ENCODE measurements at places on chromosomes 12 and 14.

DNA sequence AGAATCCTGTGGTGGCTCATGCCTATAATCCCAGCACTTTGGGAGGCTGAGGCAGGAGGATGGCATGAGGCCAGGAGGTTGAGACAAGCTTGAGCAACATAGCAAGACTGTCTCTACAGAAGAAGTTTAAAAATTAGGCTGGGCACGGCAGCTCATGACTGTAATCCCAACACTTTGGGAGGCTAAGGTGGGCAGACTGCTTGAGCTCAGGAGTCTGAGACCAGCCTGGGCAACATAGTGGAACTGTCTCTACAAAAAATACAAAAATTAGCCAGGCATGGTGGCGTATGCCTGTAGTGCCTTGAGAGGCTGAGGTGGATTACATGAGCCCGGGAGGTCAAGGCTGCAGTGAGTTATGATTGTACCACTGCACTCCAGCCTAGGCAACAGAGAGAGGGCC lies 998 bp upstream of the CYP27B1 start:
- DNase-seq, result no peak

DNA sequence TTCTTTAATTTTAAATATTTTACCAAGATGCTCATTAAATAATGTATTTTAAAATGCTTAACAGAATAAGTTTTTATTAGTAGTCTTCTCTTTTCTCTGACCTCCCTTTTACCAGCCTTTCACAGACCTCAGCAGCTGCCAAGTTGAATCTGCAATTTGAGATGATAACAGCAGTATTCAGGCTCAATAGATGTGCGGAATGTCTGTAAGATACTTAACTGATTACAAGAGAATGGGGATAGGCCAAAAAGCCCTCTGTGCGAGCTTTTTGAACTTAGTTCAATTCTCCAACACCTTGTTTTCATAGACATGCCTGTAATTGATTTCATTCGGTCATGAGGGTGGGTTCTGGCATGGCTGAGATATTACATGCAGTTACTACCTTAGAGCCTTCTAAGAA lies 277.2 kb downstream of the TMTC2 start:
- DNase-seq, result no peak

DNA sequence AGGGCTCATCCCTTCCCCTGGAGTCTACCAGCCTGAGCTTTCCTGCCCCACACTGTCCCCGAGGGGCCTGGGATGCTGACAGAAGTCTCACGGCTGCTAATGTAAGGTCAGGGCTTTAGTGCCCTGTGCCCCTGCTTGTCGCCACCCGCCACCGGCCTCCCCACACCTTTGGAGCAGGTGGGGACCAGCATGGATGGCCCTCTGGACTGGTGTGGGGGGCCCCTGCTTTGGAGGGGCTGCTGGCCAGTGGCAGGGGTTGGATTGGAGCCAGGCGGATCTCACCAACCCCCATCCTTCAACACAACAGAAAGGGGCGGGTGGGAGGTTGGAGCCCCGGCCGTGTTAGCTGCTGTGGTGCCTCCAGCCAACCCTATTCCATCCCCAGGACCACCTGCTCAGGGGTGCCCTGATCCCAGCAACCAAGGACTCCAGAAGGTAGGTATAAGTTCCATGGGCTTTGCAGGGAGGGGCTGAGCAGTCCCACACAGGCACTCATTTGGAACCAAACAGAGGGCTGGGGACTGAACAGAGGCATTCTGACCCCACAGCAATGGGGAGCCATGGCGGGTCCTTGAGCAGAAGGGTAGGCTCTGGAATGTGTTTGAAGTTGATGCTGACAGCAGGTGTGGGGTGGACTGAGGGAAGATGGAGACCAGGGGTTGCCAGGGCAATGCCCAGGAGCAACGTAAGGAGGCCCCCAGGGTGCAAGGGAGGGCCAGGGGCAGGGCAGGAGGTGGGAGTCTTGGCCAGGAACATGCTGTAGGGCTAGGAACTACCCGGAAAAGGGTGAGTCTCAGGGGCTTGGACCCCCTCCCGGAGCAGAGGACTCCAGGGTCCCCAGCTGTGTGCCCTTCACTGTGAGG lies 145.1 kb upstream of the C14orf180 start:
- DNase-seq, result no peak

- no peak for DNase-seq
These were observed 36.3 kb upstream of the RCOR1 start for GRCh38 chr14:102556098-102556677.

- no peak for DNase-seq
These were observed 8.1 kb upstream of the TEX22 start for GRCh38 chr14:105389976-105390848.

DNA sequence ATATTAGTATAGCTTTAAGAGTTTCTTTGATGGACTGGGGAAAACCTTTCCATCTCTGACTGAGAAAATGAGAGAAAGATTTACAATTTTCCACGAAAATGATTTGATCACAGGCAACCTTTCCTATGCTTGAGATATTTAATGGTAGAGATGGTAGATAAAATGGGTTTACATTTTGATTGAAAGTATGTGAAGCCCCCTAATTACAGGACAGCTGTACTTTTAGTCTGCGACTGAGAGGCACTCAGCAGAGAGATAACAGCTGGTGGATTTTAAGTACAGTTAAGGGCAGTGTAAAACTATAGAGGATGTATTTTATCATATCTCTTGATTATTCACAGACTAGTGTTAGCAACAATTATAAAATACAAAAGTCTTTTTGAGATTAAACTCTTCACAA lies 40.7 kb downstream of the C12orf50 start:
- no peak for DNase-seq

GRCh38 chr14:35189422-35189821 lies 67.1 kb downstream of the PRORP start:
- no peak for DNase-seq

DNA sequence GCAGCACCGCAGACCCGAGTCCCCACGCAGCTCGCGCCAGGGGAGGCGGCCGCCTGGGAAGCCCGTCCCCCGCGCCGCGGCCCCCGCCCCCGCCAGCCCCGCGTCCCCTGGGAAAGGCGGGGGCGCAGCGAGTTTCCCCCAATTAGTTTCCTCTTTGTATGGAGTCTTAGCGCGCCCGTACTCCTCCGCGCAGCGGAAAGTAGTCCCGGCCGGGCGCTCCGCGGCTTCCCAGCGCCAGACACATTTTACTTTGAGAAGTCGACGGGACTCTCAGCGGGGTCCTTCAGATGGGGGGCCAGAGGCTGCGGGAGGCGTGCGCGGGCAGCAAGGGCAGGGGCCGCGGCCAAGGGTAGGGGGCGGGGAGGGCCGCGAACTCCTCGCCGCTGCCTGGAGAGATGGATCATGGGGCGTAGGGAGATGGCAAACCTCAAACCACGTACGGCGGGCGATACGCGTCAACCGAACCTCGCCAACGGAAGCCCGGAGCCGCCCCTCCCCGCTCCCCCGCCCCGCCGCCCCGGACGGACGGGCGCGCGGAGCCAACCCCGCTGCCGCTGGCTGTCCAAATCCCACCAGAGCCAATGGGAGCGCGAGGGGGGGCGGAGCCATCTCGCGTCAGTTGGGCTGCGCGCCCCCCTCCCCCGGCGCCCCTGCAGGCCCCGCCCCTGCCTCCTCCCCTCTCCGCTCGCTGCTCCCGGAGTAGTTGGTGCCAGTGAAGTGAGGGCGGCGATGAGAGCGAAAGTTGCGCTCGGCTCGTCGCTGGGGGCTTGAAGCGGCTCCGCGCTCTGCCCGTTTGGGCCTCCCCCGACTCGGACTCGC lies at the start of gene RCOR1:
TSS of gene RCOR1 (plus strand) at position 706 of the 819 bp plus-strand sequence. CDS start 238 bp downstream, outside the sequence.
- peak; percentile 98 for DNase-seq

GRCh38 chr12:46134205-46134811 lies 134.5 kb downstream of the SLC38A1 start:
- no peak for DNase-seq

- DNase-seq, result no peak
These were observed 185.3 kb upstream of the CCDC196 start for GRCh38 chr14:66300886-66301285.

GRCh38 chr12:674272-674781 lies 11.1 kb upstream of the NINJ2 start:
- peak; percentile 25 for DNase-seq

- no peak for DNase-seq
These were observed 19.0 kb downstream of the DIP2B start for GRCh38 chr12:50523772-50524171.

DNA sequence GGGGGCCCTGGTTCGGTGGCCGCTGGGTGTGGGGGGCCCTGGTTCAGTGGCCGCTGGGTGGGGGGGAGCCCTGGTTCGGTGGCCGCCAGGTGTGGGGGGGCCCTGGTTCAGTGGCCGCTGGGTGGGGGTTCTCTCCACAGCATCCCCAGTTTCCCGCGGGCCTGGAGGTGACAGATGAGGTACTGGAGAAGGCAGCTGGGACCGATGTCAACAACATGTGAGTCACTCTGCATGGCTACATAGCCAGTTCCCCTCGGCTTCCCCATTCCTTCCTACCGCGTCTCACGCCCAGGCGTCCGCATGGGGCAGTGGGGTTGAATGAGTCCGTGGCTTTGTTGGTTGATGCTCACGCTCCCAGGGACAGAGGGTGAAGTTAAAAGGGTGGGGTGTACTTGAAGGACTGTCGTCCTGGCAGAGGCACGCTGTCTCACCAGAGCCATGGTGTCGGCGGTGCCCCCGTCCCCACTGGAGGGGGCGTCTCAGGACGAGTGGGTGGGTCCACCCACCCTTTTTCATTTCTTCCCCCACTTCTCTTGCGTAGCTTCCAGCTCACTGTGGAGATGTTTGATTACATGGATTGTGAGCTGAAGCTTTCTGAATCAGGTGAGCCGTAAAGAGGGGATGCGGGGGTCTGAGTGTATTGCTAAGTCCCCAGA lies 15.6 kb downstream of the HIP1R start:
- DNase-seq, result no peak

DNA sequence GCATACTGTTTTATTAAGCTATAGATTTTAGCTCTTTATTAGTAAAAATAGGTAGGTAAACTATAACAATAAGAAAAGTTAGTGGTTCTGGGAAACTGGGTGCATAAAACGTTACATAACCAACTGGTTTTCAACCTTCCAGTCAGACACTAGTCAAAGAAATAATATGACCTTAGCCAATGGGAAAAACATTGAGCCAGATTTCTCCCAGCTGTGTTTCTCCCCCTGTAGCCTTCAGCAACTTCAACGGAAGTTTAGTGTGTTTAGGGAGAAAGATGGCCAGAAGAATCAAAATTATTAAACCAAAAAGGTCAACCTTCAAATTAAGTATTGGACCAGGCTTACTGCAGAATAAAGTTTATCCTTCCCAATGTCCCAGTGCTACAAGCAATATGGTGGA lies 283.5 kb upstream of the DIO2 start:
- no peak for DNase-seq

DNA sequence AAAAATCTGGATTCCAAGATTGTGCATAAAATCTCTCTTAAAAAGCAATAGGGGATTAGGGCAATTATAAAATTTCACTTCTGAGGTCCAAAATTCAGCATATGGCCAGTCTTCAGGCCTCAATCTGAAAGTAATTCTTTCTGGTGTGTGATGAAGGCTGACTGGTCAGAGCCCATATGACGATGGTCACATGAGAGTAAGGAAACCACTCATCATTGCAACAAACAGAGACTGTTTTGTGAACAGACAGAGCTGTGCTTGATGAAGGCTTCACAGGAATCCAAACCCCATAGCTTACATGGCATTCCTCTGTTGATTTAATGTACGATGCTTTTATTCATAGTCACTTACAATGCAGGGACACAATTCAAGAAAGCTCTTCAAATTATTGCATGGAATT lies 238.1 kb downstream of the APAF1 start:
- DNase-seq, result no peak

DNA sequence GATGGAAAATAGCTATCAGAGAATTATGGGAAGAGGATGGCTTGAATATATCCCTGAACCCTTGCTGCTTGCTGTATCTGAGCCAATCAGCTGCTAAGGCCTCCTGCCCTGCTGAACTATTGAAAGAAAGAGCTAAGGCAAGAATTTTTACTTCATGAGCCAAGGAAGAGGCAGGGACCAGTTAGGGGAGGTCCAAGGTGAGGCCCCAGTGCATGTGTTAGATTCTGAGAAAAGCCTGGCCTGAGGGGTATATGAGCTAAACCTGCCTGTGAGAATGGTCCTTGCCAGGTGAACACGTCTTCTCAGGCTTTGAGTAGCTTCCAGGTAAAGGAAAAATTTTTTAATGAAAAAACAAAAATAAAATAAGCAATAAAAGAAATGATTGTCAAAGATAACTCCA lies 218.0 kb downstream of the SYT1 start:
- DNase-seq, result no peak

DNA sequence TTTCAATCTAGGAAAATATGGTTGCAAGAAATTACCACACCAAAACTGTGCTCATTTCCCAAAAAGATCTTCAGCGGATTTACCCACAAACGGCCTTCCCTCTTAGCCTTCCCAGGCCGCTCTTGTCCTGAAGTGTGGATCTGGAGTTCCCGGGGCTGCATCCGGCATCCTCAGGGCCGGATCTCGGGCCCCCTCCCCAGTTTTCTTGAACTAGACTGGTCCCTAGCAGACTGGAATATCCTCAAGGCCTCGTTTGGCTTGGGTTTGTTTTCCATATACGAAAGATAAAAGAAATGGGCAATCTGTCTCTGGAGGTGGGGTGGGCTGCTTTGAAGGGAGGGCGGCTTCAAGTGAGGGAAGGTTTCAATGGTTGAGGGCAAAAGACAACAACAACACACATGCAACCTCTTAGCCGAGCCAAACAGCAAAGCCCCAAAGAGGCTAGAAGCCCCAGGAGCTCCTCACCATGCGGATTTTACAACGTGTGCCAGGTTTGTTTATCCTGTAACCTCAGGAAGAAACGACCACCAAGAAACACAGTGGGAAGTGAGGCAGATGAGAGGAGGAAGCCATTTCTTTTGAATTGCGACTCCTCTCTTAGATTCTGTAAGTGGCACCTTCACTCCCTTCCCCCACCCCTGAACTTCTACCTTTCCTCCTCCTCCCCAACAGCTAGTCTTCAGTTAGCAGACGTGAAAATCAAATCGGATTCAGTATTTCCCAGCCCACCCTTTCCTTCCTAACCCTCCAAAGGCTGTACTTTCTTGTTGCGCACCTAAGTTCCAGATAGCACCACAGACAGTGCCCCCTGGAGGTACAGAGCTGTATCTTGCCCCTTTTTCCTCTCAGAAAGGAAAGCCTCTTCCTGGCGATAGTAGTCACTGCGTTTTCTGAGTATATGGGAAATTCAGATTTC lies 2.6 kb downstream of the MYF6 start:
- no peak for DNase-seq

DNA sequence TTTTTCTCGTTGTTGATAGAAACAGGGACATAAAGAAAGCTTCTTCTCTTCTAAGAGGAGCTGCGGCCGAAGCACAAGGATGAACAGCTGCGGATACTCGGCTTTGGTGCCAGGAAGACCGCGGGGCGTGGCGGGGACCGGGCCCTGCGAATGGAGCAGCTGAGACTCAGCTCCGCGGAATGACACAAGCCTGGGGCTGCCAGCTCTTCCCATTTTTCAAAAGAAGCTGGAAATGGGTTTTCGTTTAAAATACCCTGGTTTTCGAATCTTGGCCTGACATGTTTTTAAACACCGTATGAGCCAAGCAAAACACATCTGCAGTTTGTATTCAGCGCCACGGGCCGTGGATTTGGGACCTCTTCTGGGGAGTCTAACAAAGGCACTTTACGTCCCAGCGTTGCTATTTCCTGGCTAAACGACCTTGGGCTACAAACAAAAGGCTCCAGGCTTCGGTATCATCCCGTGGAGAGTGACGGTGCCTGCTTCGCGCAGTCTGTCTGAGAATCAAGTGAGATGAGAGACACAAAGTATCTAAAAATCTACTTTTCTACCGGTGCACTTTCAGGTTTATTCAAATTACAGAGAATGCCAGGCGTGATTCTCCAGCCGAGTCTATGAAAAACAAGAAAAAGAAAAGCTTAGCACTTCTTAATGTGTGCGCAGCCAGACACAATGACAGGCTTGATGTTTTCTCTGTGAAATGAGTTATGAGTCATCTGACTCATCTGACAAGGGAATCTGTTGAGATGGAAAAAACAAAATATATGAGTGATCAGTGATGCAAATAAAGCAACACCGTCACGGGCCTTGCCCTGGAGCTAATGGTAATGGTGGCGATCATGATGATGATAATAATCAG lies 114.0 kb upstream of the TMEM132D start:
- DNase-seq, result no peak

Data from naive thymus-derived CD8-positive, alpha-beta T cell (primary cell).